Mucosa of gallbladder (tissue), 1 donor: ENCODE measurements at places on chromosomes 5 and 9.

DNA sequence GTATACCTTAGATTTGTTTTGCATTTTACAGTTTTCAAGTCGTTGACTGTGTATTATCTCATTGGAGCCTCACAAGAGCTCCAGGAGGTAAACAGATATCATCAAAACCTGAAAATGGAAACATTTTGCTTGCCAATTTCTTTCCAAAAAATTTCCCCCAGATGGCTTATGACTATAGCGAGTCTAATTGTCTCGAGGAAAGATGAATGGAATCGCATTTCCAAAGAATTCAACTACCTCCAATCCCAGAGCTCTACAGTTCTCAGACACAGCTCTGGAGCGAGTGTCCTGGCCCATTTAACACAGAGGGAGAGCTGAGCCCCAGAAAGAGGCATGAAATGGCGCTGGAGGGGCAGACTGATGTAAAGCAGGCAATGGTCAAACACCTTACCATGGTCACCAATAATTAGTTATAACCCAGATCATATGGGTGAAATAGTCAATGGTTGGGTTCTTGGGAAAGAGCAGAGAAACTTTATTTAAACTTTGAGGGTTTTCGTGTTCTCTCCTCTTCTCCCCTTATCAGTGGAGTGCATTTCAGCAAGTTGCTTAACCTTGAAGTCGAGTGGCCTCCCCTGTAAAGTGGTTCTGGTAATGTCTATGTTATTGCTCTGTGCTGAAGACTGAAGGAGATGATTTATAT lies 168.2 kb downstream of the ZDHHC21 start:
- no peak for DNase-seq

GRCh38 chr9:92378865-92379560 lies 25.4 kb downstream of the OGN start:
- DNase-seq: no peak

GRCh38 chr9:110750272-110750671 lies 81.7 kb downstream of the MUSK start:
- DNase-seq: no peak

- DNase-seq: no peak
These were observed 57.2 kb downstream of the OLFM1 start for GRCh38 chr9:135144581-135145170.

- DNase-seq: no peak
These were observed 122.1 kb downstream of the SNX18 start for GRCh38 chr5:54639621-54640020.

- no peak for DNase-seq
These were observed 24.4 kb upstream of the SCAMP1 start for GRCh38 chr5:78335976-78336375.
